ENCODE measurements at places on chromosomes 2 and 18.

DNA sequence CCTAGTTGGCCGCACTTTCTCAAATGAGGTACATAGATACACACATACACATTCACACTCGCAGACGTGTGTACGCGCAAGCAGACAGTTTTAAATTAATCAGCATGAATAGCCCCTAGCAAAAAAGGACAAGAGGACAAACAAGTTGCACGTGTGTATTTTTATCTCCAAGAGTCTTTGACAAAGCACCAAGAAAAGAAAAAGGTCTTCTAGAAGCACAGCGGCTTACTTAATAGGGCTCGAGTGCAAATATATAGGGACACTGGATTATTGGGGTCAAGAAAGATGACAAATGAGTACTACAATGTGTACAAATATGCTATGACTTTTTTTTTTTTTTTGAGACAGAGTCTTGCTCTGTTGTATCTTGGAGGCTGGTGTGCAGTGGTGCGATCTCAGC, 1.7 kb upstream of the BCL2 start:
- no peak for DNase-seq

DNA sequence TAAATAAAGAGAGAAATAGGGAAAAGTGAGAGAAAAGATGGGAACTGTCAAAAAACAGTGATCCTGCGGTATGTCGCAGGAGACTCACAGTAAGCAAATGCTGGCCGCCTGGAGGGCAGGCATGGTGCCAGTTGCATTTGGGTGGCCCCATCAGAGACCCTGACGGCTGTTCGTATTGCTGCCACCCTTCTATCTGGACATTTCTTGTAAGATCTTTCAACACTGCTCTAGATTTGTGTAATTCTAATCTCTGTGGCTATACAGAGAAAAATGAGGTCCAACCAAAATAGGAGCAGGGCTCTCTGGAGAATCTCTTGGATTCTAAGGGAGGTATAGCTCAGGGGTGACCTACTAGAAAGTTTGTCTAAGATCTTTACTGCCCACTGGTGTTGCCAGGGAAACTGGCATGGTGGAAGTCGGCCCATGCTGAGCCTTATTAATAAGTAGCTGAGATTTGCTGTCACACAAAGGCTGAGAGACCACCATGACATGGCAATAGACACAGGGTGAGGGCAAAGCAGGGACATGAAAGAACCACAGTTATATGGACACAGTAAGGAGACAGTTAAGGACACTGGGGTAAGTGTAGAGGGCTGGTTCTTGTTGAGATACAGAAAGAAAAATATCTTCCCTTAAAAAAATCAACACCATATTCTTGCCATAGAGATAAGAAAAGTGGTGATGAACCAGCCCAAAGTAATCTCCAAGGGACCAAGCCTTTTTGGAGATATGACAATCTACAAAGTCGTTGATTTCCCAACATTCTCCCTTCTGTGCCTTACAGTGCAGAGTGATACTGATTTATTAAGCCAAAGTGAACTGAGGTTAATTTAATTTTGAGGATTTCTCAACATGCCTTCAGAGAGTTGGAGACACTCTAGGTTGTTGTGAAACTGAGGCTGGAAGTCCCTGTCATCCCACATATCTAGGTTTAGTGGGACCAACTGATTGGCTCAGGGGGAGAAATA, 26.4 kb upstream of the FZD7 start:
- no peak for DNase-seq

GRCh38 chr18:22015156-22015555, 154.2 kb upstream of the GATA6 start:
- DNase-seq: no peak

GRCh38 chr2:6163932-6164331, 471.7 kb downstream of the SOX11 start:
- DNase-seq: no peak

DNA sequence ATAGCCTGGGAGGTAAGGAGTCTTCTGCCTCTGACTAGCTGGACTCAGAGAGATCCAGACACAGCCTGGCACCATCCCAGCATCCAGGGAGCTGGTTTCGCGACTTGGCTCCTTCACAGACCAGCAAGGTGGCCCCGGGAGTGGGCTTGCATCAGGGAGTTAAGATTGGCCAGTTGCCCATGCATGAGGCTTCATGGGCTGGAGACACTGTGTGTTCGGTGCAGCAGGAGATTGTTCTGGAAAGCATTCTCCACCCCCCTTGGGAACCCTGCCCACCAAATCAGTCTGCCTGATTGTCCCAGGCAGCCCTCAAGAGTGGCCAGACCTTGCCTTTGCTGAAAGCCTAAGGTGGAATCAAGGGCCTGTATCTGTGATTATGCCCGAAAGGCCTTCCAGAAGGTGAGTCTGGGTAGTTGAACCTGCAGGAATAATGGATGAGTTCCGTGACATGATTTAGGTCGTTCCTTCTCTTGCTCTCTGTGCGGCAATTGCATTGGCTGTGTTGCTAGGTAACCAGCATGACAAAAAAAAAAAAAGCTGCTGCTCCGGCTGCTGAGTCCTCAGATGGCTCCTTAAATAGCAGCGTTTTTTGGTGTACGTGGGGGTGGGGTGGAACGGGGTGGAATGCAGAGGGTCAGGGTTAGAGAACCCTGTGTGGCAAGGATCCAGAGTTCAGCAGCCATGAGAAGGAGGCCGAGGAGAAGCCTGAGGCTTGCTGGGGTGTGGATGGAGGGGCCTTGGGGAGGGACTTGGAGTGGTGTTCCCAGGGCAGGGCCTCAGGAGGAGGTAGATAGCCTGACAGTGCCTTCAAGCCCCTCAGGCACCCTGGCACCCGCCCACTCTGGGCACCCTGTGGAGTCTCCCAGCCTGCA, 93.0 kb upstream of the MCFD2 start:
- no peak for DNase-seq

GRCh38 chr18:6543330-6543908, 128.7 kb upstream of the L3MBTL4 start:
- no peak for DNase-seq

GRCh38 chr2:225400546-225401400, 1.3 kb downstream of the NYAP2 start:
- DNase-seq: no peak

GRCh38 chr2:8454797-8455196, 227.1 kb upstream of the ID2 start:
- no peak for DNase-seq

- no peak for DNase-seq
These were observed 36.9 kb downstream of the KCNE4 start for GRCh38 chr2:223088866-223089265.

GRCh38 chr18:46344416-46345180, 240.4 kb downstream of the HAUS1 start:
- DNase-seq: no peak

DNA sequence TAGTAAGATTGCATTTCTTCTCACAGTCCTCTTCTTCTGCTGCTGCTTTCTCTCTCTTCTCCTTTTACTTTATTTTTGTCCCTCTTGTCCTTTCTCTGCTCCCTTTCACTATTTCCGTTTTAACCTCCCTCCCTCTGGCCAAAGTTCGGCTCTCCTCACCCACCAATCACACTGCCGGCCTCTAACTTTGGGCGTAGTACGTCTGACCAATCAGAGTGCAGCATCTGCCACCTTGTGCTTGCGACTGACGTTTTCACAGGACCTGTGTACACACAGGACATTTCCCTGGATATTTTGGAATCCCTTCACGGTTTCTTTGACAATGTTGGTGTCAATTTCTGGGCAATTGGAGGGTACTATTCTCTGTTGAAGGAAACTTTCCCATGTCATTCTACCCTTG, 22.6 kb upstream of the ICOS start:
- DNase-seq: no peak

GRCh38 chr2:240570531-240571313, 2.4 kb downstream of the RNPEPL1 start:
- DNase-seq: no peak

GRCh38 chr2:38500283-38500634, 102.5 kb downstream of the HNRNPLL start:
- no peak for DNase-seq

DNA sequence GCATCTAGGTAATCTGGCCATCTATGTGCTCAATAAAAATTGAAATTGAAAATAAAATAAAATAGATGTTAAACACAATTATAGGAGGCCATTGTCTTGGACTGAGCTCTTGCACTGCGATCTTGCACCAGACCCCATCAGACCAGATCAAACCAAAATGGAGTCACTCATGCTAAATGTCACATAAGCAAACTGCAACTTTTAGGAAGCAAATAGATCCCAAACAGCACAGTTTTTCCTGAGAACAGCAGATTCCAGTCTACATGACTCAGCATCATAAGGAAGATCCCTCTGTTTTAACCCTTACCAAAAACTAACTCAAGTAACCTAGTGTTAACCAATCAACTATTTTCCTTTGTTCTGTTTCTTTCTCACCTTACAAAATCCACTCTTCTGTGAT, 57.7 kb upstream of the LRP1B start:
- no peak for DNase-seq

- no peak for DNase-seq
These were observed 141.3 kb downstream of the EML6 start for GRCh38 chr2:54864727-54865126.
